ENCODE measurements at places on chromosomes 2 and 18. TPM values are rescaled to one million over a fixed set of nuclear protein-coding genes. Genes with fewer than 3 reads are reported as not detected.

Gene DCDC2C
- not detected for total RNA-seq

Gene STAT4
- 5.7 TPM for total RNA-seq

Gene ADCYAP1
- not detected for total RNA-seq

Gene AQP12B
- total RNA-seq: not detected

Gene TMEM214
- total RNA-seq: 75.4 TPM

Gene ITPRIPL1
- total RNA-seq: 28.7 TPM

Gene TMEM198
- 1.1 TPM for total RNA-seq

Gene GPR155
- total RNA-seq: 3.0 TPM

Gene NXPH2
- total RNA-seq: not detected

Gene LIMS4
- 0.49 TPM for total RNA-seq

Gene TNFRSF11A
- 0.56 TPM for total RNA-seq

Gene TMEM178A
- total RNA-seq: not detected

Gene COL6A3
- 0.43 TPM for total RNA-seq

Gene EPB41L3
- total RNA-seq: 0.21 TPM

Data from GM12878 (cell line).